ENCODE measurements at places on chromosomes 3 and 15.

DNA sequence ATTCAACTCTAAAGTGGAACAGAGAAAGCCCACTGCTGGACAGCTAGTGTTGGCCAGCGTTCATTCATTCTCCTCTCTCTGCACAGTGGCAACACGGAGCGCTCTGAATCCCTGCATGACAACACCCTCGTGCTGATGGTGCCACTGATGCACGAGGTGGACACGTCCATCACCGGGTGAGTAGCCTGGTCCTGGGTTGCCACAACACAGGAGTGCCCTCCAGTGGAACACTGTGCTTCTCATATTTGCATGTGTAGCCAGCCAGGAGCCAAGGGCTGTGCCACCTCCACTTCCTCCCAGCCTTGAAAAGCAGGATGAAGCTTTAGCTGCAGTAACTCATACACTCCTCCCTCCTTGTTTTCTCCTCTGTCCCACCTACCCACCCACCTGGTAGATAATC, 120.0 kb upstream of the CTDSPL start:
- DNase-seq: no peak

DNA sequence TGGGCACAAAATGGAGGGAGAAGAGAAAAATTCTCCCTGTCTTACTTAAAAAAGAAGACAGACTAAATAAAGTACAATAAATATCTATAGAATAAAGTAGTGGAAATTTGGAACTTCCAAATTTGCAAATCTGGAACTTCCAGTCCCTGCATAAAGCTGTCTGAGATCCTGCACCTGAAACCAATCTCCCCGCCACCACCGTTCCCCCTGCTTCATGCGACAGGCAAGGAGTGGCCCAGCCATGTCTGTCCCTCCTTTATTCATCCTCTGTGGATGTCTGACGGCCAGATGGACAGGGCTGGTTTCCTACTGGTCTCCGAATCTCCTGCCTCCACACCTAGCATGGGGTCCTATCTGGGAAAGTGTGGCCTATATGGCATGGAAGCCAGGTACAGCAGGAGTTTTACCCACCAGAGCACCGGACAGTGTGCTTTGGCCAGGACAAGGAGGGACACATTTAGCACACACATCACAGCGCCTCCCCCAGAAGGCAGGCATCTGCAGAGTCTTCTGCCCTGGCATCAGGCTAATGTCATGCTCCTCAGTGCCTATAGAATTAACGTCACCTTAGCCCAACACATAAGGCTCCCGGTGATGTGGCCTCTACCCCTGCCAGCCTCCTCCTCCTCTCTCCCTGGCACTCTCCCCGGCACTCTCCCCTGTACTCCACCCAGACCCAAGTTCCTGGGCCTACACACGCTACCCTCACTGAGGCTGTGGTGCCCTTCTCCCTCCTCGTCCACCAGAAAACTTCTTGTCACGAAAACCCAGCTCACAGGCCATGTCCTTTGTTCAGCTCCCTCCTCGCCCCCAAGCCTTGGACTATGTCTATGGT, 170.8 kb downstream of the XXYLT1 start:
- DNase-seq: no peak

- DNase-seq: no peak
Measured at GRCh38 chr15:92130906-92131305, 262.8 kb upstream of the ST8SIA2 start.

DNA sequence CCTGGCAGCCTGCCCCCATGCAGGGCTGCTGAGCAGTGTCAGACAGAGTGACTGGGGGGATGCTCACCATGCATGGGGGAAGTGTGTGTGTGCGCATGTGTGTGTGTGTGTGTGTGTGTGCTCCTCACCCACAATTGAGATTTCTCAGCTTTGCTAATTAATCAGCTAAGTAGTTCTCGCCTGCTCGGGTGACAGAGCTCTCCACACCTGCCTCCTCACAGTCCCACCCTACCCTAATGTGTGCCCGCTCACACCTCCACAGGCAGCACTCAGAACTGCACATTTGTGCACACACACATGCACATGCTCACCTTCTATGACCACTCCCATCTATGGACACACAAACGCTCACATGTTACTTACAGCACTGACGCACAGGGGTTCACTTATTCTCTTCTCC, 37.3 kb downstream of the CACNA2D2 start:
- DNase-seq: no peak

GRCh38 chr15:89187301-89187985, 33.9 kb downstream of the RLBP1 start:
- no peak for DNase-seq

DNA sequence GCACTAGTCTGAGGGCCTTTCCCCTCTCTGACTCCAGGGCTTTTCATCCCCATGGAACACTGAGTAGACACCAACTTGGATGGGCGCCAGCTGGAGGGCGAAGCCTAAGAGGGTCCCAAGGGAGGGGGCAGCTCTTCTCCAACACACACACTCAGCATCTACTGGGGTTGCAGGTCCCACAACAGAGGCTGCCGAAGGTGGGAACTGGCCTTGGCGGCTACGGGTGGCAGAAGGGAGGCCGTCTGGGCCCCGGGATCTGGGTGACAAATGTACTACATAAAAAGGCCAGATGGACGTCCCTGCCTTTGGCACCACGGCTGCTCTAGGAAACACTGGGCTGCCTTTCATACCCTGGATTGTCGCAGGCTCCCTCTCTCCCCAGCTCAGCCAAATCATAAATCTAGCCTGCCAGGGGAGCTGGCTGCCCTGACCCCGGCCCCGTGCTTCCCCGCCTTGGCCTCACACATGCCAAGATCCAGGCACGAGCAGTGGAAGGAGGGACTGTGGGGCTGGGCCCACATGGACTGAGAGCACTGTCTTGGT, 31.5 kb downstream of the SEMA5B start:
- no peak for DNase-seq

- DNase-seq: no peak
Measured at GRCh38 chr3:77329116-77329515, 289.2 kb downstream of the ROBO2 start.

GRCh38 chr3:99543796-99544195, 94.6 kb upstream of the COL8A1 start:
- no peak for DNase-seq

GRCh38 chr3:182214416-182214815, 502.7 kb downstream of the SOX2 start:
- no peak for DNase-seq

DNA sequence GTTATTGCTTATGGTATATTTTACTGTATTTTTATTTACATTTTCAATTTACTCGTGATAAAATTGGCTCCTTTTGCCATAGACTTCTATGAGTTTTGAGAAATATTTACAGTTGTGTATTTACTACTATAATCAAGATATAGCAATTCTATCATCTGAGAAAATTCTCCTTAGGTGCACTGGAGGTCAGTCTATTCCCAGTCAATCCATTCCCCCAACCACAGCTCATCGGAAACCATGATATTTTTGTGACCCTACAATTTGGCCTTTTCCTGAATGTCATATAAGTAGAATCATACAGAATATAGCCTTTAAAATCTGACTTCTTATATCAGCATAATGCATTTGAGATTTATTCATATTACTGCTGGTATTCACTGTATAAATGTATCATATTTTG, 114.7 kb upstream of the LRTM1 start:
- no peak for DNase-seq

DNA sequence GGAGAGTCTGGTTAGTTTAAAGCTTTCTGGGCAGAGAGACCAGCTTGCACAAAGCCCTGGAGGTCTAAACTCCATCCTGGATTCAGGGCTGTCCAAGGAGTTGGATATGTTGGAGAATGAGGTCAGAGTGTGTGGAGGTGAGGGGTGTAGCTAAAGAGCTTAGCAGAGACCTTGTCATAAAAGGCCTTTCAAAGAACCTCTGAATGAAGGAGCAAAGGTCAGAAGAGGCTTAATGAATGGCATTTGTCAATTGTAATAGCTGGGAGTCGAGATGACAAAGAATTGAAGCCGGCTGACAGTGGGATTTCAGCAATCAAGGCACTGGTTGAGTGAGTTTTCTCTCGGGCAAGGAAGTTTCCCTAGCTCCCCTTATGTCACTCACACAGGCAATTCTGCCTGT, 202.6 kb downstream of the PDCD6IP start:
- no peak for DNase-seq

DNA sequence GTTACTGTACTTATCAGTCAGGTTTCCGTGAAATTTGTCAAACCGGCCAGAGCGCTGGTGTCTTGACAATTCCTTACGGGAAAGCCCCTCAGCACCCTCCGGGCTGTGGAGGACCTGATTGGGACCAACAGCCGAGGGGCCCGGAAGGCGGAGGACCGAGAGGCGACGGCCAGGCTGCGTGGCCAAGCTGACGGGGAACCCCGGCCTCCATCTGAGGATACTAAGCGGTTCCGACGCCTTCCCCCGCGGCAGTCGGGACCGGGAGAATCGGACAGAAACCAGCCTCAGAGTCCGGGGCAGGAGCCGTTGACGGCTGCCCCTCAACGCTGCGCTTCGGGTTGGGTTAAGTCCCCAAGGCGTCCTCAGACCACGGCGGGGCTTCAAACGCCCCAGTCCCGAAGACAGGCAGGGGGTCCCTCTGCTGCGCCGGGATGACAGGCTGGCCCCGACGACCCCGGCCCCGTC, 499 bp downstream of the ALDH1A2 start:
- DNase-seq: no peak

- DNase-seq: no peak
Measured at GRCh38 chr3:57030721-57031120, 29.7 kb upstream of the SPATA12 start.
